ENCODE measurements at places on chromosomes 13 and 19.

DNA sequence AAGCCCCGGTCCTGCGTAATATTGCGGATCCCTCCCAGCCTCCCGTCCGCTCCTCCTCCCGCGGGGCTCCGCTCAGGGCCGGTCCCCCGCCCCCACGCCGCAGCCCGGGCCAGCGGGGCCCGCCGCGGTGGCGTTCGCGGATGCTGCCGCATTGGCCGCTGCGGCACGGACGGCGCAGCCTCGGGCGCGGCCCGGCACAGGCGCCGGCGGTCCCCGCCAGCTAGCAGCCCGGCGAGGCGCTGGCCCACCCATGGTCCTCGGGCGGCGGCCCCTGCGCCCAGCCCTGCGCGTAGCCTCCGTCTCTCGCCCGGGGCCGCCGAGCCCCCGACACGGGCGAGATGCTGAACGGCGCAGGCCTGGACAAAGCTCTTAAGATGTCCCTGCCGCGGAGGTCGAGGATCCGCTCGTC lies at the start of gene ATP8A2:
TSS of gene ATP8A2 (plus strand) at position 100 of the 409 bp plus-strand sequence. CDS start at position 339, 239 bp downstream.
- no peak for DNase-seq

DNA sequence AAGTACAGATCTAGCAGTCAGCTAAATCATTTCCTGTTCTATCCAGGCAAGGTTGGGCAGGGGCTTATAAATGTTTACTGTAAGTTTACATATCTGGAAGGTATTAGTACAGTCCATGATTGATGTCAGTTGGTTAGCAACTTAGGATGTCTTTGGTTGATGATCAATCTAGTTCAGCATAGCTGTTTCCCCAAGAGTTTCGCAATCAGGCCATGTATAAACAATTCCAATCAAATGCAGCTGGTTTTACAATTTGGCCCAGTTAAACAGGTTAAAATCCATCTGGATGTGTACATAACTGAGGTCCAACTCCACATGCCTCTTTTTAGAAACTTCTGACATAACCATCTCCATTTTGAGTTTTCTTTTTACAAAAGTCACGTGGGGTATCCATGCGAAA lies 6.9 kb downstream of the ZNF221 start:
- DNase-seq, result no peak

GRCh38 chr13:26951581-26952177 lies 191.1 kb upstream of the GPR12 start:
- no peak for DNase-seq

GRCh38 chr13:113176280-113176679 lies 17.8 kb downstream of the PROZ start:
- no peak for DNase-seq

GRCh38 chr19:19420570-19421298 lies 15.3 kb downstream of the GATAD2A start:
- no peak for DNase-seq

GRCh38 chr13:53200075-53200474 lies 171.5 kb downstream of the OLFM4 start:
- DNase-seq, result no peak

DNA sequence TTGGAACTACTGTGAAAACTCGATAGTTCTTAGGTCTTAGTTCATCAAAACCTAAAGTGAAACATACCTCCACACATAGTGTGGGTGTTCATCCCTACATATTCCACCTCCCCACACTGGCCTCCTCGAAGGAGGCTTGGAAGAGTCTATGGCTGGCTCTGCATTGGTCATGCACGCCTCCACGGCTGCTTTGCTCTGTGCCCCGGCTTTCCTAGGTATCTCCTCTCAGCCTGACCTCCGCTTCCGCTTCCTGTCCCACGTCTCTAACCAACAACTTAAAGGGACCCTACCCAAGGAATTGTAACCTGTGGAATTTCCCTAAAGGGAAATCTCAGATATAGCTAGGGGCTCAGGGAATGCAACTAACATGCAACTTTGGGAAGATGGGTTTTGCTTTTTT lies 79.7 kb upstream of the MBNL2 start:
- no peak for DNase-seq

- DNase-seq, result peak; percentile 28
Observed at GRCh38 chr19:15584541-15585115, 30.4 kb upstream of the CYP4F8 start.

DNA sequence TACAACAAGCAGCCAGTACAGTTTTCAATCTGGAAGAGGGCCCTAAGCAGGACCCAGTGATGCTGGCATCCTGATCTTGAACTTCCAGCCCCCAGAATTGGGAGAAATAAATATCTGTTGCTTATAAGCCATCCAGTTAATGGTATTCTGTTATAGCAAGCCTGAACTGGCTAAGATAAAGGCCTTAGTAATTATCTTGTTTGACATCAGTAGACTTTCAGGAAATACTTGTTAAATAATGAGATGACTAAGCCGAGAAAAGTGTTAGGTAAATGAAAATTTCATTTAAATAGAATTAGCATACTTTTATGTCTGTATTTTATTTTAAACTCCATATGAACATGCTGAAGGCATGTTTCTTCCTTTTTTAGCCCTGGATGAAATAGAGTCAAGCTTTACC lies 188.2 kb downstream of the OLFM4 start:
- no peak for DNase-seq

GRCh38 chr19:55698256-55698655 lies 23.2 kb downstream of the EPN1 start:
- DNase-seq, result no peak

DNA sequence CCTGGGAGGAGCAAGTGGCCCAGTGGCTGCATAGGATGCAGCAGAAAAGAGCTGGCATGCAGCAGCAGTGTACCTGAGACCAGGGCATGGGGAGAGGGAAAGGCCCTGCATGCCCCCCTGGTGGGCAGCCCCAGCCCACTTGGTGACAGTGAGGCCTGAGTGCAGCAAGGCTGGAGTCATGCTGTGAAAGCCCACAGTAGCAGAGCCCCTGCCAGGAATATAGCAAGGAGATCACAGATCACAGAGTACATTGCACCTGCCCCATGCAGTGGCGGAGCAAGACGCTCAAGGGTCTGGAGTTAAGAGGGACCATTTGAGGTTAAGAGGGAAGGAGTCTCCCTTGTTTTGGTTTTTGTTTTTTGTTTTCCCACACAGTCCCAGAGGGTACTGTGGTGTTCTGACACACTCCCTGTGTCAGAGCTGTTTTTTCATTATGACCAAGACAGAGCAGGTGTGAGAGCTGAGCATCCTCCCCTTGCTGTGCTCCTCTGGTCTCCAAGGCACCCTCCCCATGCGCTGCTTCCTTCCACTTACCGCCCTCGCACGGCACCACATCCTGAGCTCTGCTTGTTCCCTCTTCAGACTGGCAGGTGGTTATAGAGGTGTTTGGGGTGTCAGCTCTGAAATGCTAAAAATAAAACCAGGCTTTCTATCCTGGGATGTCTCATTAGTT lies 85.0 kb upstream of the UBL3 start:
- no peak for DNase-seq

DNA sequence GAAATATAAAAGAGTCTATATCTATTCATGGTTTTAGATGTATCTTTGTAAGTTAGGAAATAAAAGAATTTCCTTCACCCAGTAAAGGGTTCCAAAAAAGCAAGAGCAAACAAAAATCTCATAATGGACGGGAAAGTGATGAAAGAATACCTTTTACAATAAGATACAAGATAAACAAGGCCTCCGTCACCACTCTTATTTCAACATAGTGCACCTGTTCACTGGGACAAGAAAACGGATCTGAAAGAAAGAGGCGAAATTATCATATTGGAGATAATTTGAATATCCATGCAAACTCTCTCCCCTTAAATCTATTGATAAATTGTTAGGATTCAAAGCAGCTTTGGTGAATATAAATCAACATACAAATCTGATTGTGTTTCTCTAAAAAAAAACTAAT lies 877 bp upstream of the NLRP11 start:
- DNase-seq, result no peak

GRCh38 chr13:23547000-23547590 lies 23.1 kb upstream of the TNFRSF19 start:
- DNase-seq, result no peak

DNA sequence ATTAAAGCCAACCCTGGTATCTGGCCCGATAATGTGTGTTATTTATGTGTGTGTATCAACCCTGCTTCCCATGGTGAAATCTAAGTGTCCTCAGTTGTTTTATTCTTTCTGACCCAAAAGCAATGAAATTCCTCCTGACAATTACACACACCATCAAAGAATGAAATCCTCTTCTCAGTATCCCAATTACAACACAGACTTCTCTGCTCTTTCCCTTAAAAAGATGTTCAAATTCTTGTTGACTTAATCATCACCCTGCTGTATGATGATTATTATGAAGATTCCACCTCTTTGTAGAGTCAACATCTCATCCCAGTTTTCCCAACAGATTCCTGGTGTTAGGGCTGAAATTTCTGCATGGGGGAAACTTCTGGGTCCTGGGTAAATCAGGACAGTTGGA lies 8.9 kb upstream of the TRPC4 start:
- no peak for DNase-seq

- no peak for DNase-seq
Observed at GRCh38 chr19:40633207-40633606, 32.0 kb downstream of the LTBP4 start.

DNA sequence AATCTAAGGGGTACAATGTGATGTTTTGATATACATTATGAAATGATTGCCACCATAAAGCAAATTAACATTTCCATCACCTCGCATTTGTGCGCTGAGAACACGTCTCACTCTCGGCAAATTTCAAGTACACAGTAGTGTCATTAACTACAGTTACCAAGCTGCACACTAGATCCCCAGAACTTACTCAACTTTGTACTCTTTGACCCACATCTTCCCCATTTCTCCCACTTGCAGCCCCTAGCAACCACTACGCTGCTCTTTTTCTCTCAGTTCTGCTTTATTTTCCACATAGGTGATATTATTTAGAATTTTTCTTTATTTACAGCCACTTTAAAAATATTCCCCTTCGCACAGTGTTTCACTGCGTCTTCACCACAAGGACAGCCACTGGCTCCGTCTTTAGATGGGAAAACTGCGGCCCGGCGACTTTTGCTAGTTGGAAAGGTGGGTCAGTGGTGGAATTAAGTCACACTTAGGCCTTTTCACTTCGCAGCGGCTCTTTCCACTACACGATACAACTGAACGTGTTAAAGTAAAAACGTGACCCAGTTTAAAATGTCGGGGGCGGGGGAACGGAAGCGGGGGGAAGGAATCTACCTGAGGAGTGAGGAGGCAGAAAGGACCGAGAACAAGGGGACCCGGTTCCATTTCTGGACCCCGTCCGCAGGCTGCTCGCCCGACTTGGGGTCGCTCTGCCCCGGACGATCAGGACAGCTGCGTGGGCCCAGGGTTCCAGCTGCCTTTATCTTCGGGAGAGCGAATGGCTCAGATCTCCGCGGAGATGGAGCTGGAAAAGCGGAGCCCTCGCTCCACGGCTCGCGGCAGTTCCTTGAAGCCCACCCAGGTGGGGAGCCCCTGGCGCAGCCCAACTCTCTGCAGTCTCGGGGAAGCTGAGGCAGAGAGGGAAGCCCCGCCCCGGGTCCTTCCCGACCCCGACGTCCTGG lies 486.1 kb downstream of the UQCRFS1 start:
- DNase-seq, result no peak

DNA sequence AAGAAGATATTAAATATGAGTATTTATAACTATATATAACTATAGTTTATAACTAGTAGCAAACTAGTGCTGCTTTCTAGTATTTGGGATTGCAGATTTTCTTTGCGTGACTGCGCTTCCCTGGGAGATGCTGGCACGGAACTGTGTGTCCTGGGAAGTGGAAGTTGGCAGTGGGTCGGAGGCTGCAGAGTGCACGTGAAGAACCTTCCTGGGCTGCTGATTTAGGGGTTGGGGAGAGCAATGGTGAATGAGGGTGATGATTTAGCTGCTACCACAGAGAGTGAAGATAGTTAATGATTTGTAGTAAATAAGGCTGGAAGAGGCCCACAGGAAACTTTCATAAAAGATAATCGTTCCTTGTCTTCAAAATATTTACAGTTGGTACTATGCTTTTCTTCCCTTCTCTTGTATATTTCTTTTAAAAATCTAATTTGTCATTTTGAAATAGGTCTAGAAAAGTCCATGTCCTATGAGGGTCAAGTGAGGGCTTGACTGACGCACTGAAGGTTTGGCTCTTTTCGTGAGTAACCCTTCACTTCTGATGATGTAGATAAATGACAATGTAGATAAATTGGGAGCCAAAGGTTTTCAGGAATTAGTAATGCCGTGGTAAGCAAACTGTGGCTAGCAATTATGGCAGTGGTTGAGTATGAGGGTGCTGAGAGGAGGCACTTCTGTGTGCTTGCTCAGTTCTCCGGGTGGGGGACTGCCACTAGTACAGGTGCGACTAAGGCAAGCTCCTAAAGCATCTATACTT lies 3.0 kb upstream of the NAA16 start:
- DNase-seq, result no peak

Data from thoracic aorta (tissue), 2 donors.